ENCODE measurements at places on chromosomes 6 and 20.
A peak's percentile ranks its signal among the peaks of the same experiment; 100 is the strongest.

DNA sequence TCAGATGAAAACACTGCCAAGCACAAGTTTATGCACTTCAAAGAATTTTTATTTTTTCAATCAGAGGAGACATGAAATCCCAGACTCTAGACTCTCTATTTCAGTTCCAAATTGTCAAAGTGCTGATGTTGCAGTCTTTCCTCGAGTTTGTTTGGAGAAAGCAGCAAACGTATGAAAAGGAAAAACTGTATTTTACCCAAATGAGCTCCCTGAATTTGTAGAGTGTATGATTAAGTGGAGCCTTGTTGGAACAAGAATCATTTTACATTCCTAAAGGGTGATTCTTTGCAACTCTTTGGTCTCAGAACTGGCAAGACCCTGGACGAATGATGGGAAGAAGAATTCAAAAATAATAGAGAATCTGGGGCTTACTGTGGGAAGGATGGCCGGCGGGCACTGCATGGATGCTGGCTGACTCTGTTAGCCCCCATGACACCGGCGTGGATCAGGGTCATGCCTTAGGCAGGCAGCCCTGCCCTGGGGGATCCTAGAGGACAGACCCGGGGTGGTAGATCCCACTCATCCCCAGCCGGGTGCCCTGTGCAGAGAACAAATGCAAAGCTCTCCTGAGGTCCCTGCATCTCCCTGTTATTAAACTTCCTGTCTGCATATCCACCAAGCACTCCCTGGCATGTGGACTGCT is 207.4 kb downstream of the FNDC1 start:
- no peak for DNase-seq

GRCh38 chr6:51468704-51469103 is 618.7 kb downstream of the PKHD1 start:
- DNase-seq, result no peak

- DNase-seq, result no peak
Observed at GRCh38 chr6:157182503-157183264, 140.6 kb downstream of the TMEM242 start.

GRCh38 chr20:25000268-25000801 is 7.8 kb upstream of the APMAP start:
- peak; percentile 81 for DNase-seq

- DNase-seq, result no peak
Observed at GRCh38 chr20:42024653-42025052, 406.5 kb upstream of the CHD6 start.

GRCh38 chr6:26122402-26122792 is 35.2 kb downstream of the HFE start:
- no peak for DNase-seq

DNA sequence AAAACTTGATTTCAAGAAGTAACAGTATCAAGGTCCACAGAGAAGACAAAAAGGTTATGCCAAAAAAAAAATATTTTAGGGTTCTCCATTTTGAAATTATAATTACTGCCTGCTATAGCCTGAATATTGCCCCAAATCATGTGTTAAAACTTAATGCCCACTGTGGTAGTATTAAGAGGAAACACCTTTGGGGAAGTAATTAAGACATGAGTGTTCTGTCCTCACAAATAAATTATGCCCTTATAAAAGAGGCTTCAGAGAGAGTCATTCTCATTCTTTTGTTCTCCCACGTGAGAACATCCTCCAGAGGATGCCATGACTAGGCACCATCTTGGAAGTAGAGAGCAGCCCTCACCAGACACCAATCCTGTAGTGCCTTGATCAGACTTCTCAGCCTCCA is 66.2 kb downstream of the GMDS start:
- DNase-seq, result no peak

GRCh38 chr6:78639111-78640110 is 227.9 kb upstream of the IRAK1BP1 start:
- DNase-seq, result no peak

- no peak for DNase-seq
Observed at GRCh38 chr20:23658336-23658735, 20.6 kb upstream of the CST3 start.

GRCh38 chr6:32081168-32081990 is 27.8 kb downstream of the TNXB start:
- DNase-seq, result peak; percentile 87

GRCh38 chr6:5567352-5567751 is 306.0 kb downstream of the FARS2 start:
- DNase-seq, result no peak

DNA sequence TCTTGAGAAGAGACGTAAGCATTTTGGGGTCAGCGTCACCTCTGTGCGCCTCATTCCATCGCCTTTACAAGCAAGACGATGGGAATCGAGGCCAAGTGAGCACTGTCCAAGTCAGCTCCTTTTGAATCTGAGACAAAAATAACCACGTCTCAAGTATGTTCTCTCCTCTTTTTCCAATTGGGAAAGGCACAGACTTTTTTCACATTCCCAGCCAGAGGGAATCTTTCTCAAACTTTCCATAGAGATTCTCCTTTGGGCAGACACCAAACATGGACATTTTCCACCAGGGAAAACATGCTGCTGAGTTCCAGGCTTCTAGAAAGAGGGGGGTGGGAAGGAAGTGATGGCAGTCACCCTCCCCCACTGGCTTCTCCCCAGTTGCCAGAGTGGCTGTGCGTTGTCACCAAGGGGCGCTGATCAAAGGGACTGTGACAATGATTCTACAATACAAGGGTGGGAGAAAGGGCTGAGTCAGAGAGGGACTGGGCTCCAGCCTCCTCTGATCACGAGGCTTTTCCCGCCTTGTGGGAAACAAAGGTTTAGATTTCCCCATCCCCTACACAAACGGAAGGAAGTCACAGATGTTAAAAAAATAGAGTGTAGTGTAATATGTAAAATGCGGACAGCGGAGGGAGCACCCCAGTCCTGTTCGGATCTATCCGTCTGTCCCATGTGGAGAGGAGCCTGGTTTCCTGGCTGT is 281.9 kb upstream of the RNF24 start:
- DNase-seq, result no peak

- no peak for DNase-seq
Observed at GRCh38 chr20:1964659-1965405, 29.0 kb downstream of the PDYN start.

DNA sequence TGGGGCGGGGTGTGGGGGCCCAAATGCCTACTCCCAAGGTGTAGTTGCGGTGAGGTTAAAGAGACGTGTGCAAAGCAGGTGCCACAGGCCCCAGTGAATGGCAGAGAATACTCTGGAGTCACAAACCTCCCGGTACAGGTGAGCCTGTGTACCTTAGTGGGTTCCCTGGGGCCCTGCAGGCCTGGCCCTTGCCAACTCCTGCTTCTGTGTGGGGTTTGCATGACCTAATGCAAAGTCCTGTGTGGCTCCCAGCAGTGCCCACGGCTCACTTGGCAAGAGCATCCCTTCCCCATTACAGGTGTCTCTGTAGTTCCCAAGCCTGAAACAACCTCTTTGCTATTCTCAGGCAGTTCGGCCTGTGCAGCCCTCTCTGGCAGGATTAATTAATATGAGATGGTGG is 17.5 kb downstream of the SPDEF start:
- DNase-seq, result no peak

- DNase-seq, result peak; percentile 58
Observed at GRCh38 chr6:125995972-125996580, 9.7 kb downstream of the TRMT11 start.

- DNase-seq, result no peak
Observed at GRCh38 chr6:93721386-93722048, 302.2 kb upstream of the EPHA7 start.

DNA sequence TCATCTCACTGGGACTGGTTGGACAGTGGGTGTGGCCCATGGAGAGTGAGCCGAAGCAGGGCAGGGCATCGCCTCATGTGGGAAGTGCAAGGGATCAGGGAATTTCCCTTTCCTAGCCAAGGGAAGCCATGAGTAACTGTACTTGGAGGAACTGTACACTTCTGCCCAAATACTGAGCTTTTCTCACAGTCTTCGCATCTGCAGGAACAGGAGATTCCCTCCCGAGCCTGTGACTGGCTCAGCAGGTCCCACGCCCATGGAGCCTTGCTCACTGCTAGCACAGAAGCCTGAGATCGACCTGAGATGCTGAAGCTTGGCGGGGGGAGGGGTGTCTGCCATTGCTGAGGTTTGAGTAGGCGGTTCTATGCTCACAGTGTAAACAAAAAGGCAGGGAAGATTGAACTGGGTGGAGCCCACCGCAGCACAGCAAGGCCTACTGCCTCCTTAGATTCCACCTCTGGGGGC is 10.4 kb upstream of the CALHM5 start:
- DNase-seq, result no peak

- DNase-seq, result no peak
Observed at GRCh38 chr6:165664559-165665383, 1.7 kb upstream of the PDE10A start.

DNA sequence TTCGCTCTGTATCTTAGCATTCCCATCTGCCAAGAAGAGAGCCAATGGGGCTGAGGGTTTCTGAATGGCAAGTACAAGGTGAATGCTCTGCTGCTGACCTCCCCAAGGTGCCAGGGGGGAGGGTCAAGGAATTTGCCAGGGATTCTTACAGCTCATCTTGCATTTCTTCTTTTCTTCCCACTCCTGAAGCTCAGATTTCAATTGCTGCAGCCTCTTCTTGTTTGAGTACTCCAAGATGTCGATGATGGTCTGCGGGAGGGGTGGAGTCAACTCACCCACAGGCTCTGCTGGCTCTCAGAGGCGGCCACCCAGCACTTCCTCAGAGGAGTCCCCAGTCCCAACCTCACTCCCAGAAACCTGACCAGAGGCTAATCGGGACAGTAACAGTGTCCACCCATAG is 12.4 kb downstream of the C20orf96 start:
- DNase-seq, result no peak

- DNase-seq, result peak; percentile 74
Observed at GRCh38 chr6:156778454-156779205, 1.5 kb downstream of the ARID1B start.

DNA sequence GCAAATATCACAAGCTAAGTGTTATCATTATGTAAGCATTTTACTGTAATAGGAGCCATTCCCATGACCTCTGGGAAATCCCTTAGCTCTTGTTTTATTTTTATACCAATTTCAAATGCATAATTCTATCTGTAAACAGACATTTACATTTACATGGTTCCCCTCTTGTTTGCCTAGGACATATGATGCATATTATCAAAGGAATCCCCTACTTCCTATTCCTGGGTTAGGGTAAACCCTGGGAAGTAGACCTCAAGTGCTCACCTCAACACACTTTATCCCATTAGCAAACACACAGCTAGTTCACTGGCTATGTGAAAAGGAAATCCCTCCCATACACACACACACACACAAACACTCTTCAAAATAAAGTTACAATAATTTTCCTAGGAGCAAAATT is 27.1 kb downstream of the PDE10A start:
- DNase-seq, result no peak

DNA sequence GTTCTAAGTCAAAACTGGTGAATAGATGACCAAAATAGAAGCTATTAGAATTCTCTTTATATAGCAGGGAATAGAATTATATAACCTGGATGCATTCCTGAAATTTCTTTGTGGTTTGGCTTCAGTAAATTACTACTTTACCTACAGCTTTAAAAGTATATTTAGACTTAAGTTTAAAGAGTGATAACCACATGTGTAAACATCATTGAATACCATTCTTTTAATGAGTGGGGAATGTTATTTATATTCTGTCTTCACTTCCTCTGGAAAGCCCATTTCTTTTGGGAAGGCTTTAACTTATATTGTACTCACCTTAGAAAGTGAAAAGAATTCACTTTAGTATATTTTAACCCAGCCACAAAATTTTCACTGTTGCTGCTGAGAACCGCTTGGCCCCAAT is 39.1 kb downstream of the PLEKHG1 start:
- no peak for DNase-seq

DNA sequence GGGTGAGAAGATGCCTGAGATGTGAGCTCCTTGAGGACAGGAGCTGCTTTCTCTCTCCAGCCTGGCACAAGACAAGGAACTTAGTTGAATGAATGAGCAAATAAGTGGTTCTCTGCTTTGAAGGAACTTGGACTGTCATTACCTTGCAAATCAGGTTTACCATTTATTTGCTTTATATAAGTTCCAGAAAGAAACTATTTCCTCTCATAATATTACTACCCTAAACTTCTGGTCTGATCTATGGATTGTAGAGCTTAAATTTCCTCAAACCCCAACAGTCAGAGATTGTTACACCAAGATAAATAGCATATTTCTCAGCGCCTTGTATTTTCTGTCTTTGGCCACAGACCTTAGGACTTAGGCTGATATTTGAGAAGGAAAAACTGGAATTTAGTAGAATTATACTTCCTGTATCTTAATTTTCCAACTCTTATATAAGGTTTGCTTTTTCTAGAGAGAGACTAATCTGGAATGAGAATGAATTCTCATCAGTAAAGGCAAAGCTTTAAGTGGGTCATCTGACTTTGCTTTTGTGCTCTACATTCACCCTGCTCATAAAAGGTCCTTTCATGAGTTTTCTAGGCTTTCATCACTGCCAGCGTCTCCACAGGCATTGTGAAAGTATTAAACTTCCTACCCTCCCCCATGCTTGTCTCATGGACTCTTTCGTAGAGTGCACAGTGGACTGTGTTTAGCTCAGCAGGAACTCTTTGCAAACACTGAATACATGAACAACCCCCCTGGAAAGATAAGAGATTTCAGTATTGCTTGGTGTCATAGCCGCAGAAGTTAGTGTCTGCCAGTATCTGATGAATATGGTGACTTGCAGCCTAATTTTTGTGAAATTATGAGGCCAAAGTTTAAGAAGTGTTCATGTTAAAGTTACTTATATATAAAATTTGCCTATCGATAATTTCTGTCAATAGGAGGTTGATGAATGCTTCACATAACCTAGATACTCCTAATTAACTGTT is 74.0 kb downstream of the PTPRA start:
- DNase-seq, result no peak

DNA sequence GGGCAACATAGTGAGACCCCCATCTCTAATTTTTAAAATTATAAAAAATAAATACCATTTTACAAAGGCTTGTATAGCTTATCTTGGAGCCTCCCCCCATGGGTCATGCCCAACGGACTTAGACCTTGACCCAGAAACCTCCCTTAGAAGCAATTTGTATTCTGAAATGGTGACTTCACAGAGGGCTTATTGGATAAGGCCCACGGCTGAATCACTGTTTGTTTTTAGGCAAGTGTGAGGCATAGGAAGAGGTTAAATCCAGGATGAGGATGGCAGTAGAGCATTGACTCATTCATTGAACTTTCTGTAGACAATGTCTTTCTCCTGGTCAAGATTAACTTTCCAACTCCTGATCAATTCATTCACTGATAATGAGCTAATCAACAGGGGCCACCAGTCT is 6.2 kb upstream of the SNAI1 start:
- DNase-seq, result no peak

GRCh38 chr20:36074983-36075382 is 79.6 kb upstream of the EPB41L1 start:
- no peak for DNase-seq

DNA sequence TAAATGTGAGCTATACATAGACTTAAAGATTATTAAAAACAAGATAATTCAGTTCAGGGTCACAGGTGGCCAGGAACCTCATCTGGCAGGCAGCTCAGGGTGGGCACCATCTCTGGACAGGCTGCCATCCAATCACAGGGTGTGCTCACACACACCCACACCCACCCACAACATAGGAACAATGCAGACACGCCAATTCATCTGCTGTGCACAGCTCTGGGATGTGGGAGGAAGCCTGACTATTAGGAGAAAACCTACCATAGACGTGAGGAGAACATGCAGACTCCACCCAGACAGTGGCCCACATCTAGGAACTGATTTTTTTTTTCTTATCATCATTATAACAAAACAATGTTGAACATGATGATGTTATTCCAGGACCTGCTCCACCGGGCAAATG is 286.7 kb downstream of the PRL start:
- no peak for DNase-seq

GRCh38 chr6:35730745-35731413 is 6.0 kb upstream of the ARMC12 start:
- DNase-seq, result no peak
